Retina (tissue), 1 donor: ENCODE measurements at places on chromosomes 6 and 20.

DNA sequence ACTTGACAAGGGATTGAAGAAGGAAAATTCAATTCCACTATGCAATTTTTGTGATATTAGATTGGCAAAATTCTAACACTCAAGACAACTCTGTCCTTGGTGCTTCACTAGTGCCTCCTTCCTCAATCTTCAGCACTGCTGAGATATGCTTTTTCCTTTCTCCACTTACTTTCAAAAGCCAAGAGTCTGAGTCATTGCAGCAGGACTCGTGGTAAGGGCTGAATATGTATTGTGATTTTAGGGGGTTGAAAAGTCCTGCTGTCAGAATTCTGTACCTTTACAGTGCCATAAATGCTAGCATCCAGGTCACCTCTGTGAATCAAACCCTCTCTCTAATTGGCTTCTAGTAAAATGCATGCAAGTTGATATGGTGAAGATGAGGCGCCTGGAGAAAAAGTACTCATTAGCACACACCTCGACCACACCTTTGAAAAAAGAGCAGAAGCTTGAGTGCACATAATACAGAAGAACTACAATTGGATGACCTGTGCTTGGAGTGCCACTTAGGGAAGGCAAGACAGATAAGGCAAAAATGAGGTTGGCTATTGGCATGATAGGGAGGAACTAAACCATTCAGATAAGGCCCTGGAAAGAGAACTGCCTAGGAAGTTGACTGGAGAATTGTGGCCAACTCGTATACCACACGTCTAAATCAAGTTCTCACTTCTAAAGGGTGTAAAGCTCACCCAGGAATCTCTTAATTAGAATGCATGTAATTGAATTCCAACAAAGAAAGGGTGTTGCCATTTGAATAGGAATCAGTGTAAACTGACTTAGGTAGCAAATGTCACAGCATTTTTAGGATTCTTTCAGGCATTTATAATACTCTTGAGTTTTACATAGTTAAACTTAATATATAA, 43.6 kb upstream of the FAM83B start:
- no peak for DNase-seq

DNA sequence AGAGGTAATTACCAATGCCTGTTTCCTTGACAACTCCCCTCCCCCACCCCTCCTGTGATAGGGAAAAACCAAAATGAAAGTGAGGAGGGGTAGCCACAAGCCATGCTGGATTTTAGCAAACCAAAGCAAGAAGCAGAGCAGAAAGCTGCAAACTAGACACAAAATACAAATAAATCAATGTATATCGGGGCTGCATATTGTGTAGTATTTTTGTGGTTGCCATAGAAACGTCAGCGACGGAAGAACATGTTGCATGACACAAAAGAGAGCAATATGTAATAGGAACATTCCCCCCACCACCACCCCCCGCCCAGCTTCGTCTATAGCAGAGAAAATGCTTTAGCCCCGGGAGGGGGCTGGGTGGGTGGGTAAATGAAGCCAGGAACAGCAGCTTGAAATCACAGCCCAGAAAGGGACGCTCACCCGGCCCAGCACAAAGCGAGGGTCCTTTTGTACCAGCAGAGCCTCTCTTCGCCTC, 548 bp downstream of the AGPAT4 start:
- peak; percentile 84 for DNase-seq

- peak; percentile 24 for DNase-seq
These were observed 64.8 kb downstream of the UTRN start for GRCh38 chr6:144349690-144350527.

GRCh38 chr6:149389509-149390297, 10.4 kb upstream of the SUMO4 start:
- DNase-seq = no peak

DNA sequence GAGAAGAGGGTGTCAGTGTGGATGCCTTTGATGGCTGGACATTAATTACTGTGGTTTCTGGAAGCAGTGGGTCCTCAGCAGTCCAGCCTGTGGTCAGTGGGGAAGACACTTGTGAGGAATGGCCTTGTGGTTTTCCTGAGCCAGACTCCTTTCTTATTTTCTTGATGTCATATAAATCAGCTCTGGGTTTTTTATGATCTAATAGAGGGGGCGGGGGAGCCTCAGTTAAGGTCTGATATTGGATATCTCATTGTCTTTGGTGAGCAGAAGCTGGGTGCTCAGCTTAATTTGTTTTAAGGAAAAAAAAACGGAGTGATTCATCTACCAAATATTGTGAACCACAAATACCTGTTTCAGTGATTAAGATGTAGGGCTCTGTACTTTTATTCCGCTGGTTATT, 62.1 kb downstream of the OTOR start:
- DNase-seq = no peak

- no peak for DNase-seq
These were observed 31.6 kb downstream of the GJA10 start for GRCh38 chr6:89925826-89926225.

DNA sequence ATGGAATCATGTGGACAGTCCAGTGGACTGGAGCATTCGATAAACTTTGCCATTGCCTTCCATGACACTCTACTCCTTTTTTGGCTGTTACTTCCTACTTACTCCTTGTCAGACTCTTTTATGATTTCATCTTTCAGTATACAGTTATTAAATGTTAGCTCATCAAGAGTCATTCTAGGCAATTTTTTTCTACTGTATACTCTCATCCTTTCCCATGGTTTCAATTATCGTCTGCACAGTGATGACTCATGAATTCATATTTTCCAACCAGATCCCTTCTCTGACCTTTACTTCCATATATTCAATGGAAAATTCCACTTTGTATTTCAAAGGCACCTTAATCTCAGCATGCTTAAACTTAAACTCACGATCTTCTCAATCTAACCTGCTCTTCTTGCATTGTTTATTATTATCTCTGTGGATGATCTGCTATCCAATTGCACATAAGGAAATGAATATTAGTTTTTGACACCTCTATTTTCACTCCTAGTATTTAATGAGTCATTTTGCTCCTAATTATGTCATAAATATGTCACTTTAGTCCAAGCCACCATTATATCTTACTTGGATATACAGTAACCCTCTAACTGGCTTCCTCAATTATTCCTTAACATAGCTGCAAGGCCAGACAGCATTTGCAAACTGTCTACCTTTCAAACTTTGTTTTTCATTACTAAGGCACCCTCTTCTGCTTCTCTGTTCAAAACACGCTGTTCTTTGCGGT, 427.5 kb downstream of the PHF3 start:
- no peak for DNase-seq

DNA sequence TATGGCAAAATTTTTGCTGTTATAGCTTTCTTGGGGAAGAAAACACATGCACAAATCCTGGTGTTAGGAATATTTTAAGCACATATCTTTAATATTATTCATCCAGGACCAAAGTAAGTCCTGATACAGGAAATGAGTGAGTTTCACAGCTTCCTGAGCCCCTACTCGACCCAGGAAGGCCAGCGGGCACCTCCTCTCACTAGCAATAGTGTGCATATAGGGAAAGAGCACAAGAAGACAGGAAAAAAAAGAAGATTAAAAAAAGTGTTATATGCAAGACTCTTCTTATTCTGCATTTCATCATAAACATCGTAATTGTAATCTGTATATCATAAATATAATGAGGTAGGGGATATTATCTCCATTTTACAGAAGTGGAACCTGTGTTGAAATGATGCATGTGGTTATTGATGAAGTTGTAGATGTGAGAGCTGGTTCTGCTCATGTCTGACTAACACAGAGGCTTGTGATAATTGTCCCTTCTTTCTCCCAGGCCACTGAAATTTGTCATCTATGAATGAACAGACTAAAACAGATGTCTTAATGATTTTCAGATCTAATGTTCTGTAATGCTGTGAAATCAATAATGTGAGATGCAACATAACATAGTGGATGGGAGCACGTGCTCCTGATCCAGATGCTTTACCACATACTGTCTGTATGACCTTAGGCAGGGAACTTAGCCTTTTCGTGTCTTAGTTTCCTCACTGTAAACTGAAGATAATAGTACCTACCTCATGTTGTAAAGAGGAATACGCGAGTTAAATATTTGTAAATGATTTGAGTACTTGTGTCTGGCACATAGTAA, 101.2 kb downstream of the MYO6 start:
- no peak for DNase-seq

GRCh38 chr6:56795466-56796195, 152.9 kb upstream of the DST start:
- no peak for DNase-seq

GRCh38 chr6:67698534-67698933, 936.5 kb upstream of the ADGRB3 start:
- no peak for DNase-seq

DNA sequence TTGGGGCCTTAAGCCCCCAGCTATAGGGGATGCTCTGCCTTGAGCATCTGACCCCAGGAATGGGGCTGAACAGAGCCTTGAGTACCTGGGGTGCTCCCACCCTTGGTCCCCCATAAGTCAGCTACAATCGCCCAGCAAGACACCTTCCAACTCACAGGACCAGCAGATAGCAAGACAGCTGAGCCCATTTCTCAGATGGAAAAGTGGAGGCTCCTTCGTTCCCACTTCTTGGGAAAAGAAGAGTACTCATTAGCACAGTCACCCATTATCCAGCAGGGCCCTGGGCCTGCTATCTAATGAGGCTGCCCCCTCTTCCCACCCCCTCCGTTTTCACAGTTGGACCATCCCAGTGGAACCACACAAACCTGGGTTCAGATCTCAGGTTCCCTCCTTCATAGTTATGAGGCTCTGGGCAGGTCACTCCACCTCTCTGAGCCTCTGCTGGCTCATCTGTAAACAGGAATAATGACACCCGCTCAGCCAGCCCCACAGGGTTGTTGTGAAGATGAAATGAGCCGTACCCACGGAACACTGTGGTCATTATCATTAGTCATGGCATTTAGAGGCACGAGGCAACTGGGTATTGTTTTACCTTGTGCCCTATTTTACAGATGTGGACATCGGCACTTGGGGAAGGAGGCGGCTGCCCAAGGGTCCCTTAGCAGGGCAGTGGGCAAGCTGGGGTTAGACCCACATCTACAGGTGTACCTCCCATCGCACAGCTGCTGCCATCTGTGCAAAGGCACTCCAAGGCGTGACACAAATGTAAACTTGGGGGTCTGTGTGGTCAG, 4.5 kb downstream of the LPIN3 start:
- DNase-seq = no peak

DNA sequence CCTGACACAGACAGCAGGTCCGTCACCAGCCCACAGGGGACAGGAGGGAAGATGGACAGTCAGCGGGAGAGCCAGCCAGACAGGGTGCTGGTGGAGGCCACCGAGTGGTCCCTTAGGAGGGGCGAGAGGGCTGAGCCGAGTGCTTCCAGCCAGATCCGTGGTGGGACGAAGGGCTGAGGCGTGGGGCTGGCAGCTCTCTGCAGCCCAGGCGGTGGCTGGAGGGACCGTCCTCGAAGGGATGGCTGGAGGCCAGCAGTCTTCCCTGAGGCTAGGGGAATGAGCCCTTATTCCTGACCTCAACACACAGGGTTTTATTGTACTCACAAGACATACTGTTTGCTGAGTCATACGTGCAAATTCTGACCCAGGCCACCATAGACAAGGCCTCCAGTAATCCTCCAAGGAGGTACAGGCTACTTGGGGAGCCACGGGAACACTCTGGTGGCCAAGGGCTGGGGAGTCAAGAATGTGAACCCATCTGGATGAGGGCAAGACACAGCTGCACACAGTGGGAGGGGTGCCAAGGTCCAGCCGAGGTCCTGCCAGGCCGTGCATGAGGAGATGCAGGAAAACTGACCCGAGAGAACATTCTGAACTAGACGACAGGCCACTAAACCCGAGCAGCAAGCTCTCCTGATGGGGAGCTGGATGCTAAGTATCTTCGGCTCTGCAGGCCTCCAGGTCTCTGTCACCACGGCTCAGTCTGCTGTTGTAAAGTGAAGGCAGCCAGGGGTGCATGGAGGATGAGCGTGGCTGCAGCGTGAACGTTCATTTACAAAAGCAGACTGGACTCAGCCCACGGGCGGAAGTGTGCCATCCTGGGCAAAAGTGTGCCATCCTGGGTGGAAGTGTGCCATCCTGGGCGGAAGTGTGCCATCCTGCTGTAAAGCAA, 242.5 kb downstream of the TTLL2 start:
- DNase-seq = no peak

GRCh38 chr6:105373481-105373880, 29.4 kb downstream of the PREP start:
- DNase-seq = no peak

DNA sequence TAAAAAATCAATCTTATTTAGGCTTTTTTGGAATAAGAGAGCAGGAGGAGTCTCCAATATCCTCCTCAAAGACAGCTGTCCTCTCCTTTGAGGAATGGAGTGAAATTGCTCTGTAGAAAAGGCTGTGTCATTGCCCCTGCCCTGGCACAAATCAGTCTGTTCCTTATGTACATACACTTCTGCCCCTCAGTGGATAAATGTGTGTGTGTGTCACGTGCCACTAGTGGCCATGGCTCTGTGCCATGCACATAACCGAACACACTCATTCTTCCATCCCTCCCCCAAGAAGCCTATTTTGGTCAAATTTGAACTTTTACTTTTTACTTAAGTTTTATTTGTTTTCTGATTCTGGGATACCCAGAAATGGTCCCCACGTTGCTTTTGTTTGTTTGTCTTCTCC, 49.2 kb downstream of the ANKS1A start:
- DNase-seq = no peak

DNA sequence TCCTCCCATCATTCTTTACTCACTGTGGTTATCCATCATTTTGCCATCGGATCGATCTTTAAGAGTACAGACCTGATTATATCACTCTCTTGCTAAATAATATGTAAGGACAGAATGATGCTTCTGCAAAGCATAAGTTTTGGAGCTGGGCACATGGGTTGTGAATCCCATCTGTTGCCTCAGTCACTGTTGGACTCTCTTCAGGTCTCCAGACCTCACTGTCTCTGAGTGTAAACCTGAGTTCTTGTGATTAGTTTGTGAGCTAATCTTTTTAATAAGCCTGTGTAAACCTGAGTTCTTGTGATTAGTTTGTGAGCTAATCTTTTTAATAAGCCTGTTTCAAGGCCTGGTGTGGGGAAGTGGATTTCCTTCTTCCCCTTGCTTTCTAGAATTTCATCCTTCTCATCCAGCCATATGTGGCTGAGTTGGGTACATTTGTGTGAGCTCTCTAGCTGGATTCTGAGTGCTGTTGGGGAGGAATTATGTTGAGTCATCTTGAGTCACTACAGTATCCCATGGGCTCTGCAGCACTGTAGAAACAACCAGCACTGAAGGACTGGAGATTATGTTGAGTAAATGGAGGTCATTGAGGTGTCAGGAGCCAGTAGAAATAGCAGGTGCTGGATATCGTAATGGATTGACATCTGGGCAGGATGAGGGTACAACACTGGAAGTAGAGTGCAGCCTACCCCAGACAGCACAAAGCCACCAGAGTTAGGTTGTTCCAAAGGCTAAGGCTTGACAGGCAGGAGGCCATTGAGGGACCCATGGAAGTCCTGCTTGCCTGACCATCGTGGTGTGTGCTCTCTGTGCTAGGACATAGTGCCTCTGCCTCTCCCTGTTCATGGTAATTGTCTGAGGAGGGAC, 52.4 kb downstream of the SCAND1 start:
- peak; percentile 7 for DNase-seq
